Stimulated activated CD8-positive, alpha-beta memory T cell treated with anti-CD3 and anti-CD28 coated beads, Interleukin-7, amount 100 ng/mL, for 1 hour (primary cell): ENCODE measurements at places on chromosomes 5 and 9.

GRCh38 chr9:137077758-137078693 lies 709 bp downstream of the UAP1L1 start:
- DNase-seq, result no peak

- DNase-seq, result no peak
Measured at GRCh38 chr5:147515269-147515668, 5.4 kb upstream of the DPYSL3 start.

GRCh38 chr5:39857041-39857440 lies 432.3 kb upstream of the DAB2 start:
- no peak for DNase-seq

DNA sequence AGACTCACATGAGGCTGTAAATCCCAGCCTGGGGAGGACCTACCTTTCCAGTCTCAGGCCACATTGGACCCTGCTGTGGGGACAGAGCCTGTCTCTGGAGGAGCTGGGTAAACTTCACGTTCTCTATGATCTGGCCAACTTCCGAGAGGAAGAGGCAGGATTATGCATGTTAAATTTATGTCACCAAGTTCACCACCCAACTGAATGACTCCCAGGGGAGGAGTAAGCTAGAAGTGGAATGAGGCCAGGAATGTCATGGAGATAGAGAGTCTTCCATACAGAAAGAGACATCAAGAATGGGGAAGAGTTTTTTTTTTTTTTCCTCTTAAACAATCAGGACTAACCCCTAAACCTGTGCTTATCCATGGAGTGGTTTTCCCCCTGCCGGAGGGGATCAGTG lies 90.3 kb upstream of the PALM2AKAP2 start:
- no peak for DNase-seq

DNA sequence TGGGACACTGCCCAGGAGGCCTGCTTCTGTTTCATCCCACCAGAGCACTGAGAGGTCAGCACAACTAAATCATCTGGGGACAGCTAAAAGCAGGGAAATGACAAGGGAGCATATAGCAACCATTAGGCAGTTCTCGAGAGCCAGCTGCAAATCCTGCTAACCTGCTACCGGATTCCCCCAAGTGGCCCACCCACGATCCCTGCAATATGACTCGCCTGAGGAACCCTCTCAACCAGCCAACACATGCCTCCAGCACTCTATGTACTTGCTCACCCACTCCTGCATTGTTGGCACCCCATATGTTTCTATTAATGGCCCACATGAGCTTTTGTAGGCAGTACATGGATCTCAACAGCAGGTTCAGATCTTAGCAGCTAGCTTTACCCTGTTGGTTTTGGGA lies 326.0 kb downstream of the GABRG2 start:
- no peak for DNase-seq

DNA sequence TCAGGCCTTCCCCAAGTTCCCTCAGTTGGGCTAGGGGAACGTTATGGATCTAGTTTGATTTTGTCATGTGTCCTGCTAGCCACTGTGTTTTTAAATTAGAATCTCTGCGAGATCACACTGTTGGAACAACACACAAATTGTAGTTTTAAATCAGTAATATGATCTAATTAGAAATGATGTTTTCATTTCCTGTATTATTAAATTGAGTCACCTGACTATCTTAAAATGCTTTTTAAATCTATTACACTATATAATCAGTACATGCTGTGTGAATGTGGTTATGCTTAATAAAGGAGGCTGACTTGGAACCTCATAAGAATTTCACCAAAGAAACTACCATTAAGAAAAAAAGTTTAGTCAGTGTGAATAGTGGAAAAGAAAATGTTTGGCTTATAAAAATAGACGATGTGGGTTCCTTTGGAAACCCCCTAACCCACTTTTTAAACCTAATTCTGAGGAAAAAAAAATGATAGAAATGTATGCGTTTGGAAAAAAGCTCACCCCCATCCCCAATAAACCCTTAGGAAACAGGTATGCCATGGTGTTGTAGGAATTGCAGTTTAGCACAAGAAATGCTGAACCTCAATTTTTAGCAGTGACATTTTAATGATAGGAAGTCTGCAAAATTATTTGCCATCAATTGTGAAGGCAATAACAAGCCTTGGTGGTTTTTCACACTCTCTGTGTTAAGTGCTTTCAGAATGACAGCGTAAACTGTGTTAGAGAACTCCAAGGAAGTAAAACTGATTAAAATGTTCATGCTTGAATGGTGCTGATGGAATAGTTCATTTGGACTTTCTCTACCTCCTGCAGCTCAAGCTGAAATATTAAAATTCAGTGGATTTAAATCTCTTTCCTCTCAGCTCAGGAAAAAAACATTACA lies 59.0 kb downstream of the TLE4 start:
- no peak for DNase-seq

DNA sequence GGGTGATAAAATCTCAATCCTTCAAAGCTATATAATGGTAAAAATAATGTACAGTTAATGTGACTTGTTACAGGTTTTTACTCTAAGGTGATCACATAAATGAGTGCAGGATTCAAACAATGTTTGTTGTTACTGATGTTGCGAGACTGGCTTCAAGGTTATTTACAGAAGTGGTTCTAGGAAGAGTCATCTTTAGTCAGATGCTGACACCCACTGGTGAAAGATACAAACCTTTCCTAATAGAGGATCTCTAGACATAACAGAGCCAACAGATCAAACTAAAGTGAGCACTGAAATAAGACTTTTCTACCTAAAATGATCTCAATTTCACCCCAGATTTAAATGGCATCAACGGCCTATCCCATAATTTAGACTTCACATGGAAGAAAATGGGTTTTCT lies 20.2 kb downstream of the ARSB start:
- no peak for DNase-seq

- DNase-seq, result no peak
Measured at GRCh38 chr5:171263181-171263580, 45.9 kb upstream of the TLX3 start.

DNA sequence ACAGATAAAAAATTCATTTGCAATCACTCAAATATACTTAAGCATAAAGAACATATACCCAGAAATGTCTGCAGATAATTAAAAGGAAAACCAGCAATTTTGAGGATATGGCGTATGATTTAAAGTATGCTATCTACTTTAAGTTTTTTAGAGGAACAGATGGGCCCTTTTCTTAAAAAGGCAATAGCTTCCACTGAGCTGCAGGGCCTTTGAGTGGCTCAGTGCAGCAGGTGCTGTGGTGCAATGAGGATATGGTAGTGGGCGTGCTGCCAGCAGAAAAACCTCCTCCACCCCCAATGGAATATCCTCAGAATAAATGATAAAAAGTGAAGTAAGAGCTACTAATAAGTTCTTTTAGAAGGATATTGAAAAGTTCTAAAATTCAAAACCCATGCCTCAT lies 814.5 kb downstream of the MTRR start:
- no peak for DNase-seq

- DNase-seq, result no peak
Measured at GRCh38 chr9:120528829-120529228, 51.1 kb downstream of the CDK5RAP2 start.

GRCh38 chr9:121841771-121842611 lies 190.6 kb downstream of the DAB2IP start:
- no peak for DNase-seq

- DNase-seq, result peak; percentile 69
Measured at GRCh38 chr9:71768388-71769174, at the start of gene CEMIP2. Gene CEMIP2 (minus strand): TSS chr9:71768513. CDS start chr9:71750373, 18,140 bp downstream.

DNA sequence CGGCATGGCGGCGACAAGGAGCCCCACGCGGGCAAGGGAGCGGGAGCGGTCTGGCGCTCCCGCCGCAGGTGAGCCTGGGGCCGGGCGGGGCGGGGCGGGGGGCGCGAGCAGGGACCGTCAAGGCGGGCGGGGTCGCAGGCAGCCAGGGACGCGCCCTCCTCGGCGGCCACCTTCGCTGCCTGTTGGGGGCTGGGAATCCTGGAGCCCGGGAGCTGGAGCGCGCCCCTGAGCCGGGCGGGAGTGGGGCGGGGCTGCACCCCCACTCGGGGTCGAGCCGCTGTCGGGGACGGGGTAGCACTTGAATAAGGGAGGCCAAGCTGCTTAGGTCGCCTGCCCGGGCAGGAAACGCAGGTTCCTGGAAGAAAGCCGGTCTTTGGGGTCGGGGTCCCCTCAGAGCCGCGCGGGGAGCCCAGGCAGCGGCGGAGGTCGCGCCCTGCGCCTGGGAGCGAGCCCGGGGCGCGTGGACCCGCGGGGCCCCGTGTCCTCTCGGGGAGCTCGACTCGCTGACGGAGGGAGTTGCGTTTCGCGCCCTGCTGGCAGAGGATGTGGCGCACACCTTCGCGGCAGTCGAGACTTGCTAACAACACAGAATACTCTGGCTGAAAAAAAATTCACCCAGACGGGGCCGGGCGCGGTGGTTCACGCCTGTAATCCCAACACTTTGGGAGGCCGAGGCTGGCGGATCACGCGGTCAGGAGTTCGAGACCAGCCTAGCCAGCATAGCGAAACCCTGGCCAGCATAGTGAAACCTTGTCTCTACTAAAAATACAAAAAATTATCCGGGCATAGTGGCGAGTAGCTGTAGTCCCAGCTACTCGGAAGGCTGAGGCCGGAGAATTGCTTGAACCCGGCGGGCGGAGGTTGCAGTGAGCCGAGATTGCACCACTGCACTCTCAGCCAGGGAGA lies 552 bp downstream of the OTULINL start:
- DNase-seq, result peak; percentile 73

DNA sequence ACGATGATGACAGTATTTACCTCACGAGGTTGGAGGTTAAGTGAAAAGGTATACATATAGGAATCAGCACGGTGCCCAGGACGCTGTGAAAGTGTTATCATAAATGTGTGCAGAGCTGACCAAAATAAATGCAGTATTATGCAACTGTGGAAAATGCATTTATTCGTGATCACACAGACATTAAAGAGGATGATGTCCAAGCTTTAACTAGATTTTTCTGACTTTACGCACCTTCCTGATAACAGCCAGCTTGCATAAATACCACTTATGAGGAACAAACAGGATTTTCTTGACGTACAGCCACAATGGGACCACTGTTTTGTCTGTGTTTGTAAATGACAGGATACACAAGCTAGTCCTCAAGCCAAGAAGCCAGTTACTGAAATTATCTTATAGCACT lies 71.4 kb upstream of the ATP10B start:
- DNase-seq, result no peak

DNA sequence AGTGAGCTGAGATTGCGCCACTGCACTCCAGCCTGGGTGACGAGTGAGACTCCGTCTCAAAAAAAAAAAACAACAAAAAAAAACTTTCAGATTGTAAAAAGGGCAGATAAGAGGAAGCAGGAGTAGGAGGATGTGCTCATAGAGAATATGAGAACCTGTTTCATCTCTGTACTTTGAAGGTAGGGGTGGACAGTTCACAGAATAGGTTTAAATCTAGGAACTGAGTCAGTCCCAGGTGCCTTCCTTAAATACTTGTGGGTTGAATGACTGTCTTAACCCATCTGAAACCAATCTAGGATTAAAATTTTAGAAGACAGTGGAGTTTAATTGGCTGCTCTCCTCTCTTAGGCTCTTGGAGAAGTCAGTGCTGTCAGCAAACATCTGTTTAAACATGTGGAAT lies 12.4 kb downstream of the POLK start:
- DNase-seq, result no peak

DNA sequence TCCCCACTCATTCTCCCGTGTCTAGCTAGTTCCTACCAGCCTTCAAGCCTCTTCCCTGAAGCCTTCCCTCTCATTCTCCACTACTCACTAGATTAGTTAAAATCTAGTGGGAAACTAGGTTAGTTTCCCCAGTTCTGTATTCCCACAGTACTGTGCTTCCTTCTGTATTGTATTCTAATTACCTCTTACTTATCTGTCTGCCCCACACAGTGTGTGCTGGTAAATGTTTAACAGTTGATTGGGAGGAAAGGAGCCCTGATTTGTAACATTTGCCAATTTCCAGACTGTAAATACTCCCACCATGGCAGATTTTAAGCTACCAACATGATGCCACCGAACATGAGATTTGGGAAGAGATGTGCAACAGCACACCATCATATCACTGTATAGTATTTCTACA lies 8.3 kb downstream of the KLHL3 start:
- no peak for DNase-seq

DNA sequence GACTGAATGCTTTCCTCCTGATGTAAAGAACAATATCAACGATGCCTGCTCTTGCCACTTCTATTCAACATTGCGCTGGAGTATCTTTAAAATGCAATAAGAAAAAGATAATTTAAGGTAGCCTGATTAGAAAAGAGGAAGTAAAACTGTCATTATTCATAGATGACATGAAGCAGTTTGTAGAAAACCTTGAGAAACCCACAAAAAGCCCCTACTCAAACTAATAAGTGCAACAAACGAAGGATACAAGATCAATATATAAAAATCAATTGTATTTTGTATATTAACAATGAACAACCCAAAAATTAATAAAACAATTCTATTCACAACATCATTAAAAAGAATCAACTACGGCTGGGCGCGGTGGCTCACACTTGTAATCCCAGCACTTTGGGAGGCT lies 76.4 kb upstream of the CKMT2 start:
- no peak for DNase-seq

GRCh38 chr5:109305352-109305751 lies 104.4 kb downstream of the PJA2 start:
- DNase-seq, result no peak

- DNase-seq, result no peak
Measured at GRCh38 chr9:8062459-8062858, 262.9 kb upstream of the DMAC1 start.
